ENCODE measurements at places on chromosomes 16 and 17.
A peak's percentile ranks its signal among the peaks of the same experiment; 100 is the strongest.

- no peak overlapping the region for H3K4me3 ChIP-seq
- DNase-seq: no peak
- peaks cover 7% of the 10 kb centered on the region for H3K27me3 ChIP-seq
- H3K27ac ChIP-seq: no peak overlapping the region
- no peaks in the 10 kb centered on the region for H3K36me3 ChIP-seq
- H3K4me1 ChIP-seq: no peaks in the 10 kb centered on the region
Observed at GRCh38 chr16:1026057-1026783, 44.6 kb downstream of the SOX8 start.

DNA sequence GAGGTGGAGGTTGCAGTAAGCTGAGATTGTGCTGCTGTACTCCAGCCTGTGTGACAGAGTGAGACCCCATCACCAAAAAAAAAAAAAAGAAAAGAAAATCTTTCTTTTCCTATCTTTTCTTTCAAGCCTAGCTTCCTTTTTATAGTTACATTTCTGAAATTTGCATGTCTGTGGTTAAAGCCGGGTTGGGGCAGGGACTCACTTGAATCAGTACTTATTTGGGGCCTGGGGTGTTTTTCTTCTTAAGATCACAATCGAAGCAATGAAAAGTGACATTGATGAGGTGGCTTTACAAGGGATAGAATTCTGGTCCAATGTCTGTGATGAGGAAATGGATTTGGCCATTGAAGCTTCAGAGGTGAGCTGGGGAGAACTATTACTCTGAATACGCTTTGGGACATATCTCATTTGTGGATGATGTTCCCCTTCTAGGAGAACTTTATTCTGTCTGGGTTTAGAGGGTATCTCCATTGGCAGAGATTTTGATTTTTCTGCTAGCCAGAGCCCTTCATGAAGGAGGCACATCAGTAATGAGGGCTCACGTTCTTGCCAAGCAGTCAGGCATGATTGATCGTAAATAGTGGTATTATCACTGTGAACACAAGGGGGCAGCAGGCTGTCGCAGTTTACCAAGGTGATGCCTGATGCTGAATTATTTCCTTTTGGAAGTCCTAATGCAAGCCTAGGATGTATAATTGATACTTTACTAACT is 14.3 kb downstream of the KPNB1 start:
- H3K36me3 ChIP-seq: peaks cover 73% of the 10 kb centered on the region
- DNase-seq: peak; percentile 71
- H3K27ac ChIP-seq: peak overlapping the region; percentile 80
- H3K4me3 ChIP-seq: no peak overlapping the region
- peaks cover 31% of the 10 kb centered on the region for H3K4me1 ChIP-seq

- H3K4me1 ChIP-seq: peaks cover 5% of the 10 kb centered on the region
- no peaks in the 10 kb centered on the region for H3K36me3 ChIP-seq
- H3K27ac ChIP-seq: no peak overlapping the region
- no peak overlapping the region for H3K4me3 ChIP-seq
Observed at GRCh38 chr17:82000803-82001570, 21.7 kb downstream of the CENPX start.

DNA sequence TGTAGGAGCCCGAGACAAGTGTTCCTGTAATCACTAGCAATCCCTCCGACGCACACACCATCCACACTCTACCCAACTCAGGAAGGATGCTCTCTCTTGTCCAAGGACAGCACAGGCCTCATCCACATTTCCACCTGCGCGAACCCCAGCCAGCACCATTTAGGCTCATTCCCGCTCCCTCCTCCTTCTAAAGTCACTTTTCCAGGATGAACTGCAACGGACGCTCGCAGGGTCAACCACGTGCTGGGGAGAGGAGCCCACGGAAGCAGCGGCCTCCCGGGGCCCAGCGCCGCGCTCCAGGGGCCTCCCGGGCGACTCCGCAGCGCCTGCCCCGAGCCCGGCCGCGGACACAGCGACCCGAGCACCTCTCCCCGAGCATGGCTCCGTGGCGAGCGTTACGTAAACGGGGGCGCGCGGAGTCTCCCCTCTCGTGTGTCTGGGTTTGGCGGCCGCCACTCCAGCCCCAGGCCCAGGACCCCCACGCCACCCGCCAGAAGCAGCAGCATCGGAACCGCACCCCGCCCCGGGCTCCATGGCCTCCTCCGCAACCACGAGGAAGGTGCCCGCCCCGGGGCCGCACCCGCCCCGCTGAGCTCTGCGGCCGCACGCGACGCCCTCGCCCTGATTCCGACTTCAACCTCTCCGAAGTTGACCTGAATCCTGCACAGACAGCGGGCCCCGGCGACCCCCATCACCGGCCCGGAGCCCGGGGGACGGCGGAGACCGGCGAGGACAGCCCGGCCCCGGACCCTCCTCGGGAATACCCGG is 668 bp downstream of the USP36 start:
- no peaks in the 10 kb centered on the region for H3K27me3 ChIP-seq
- peaks cover 46% of the 10 kb centered on the region for H3K4me1 ChIP-seq
- peak overlapping the region; percentile 84 for H3K4me3 ChIP-seq
- peak; percentile 59 for DNase-seq
- peaks cover 37% of the 10 kb centered on the region for H3K36me3 ChIP-seq

DNA sequence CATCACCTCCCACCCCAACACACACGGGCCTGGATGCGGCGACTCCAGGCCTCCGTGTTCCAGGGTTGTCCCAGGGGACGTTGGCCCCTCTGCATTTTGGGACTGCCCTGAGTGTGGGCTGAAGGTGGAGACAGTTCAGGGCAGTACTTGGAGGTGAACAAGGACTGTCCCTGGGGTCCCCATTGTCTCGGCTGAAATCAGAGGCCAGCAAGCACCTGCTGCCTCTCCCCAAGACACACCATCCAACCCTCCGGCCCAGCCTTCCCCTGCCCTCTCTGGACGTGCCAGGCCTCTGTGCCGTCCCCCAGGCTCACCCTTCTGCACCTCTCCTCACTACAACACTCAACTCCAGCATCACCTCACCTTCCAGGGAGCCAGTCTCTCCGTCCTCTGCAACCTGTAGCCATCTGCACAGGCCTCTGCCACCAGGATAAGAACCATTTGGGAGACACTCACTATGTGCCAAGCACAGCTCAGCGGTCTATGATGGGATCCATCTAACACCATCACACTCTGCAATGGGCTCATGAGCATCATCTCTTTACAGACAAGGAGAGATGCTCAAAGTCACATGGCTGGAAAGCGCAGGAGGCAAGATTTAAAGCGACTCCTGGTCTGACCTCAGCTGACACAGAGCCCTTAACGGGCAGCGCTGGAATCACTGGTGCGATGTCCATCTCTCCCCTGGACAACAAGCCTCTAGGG is 104.5 kb upstream of the SEC14L1 start:
- DNase-seq: no peak
- no peak overlapping the region for H3K27ac ChIP-seq
- no peak overlapping the region for H3K4me3 ChIP-seq

DNA sequence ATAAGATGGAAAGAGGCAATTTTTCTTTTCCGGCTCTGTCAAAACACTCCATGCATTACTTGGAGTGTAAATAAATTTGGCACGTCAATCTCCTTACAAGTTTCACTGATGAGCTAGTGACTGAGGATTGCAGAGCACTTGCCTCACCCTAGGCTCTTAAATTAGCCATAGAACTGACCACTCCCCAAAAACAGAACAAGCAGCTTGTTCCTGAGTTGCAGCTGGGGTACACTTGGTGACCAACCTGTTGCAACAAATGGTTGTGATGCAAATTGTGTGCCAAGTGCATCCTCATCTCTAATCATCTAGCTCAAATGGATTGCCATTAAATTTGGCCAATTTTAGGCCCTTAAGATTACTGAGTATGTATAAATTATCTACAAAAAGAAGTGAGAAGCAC is 67.0 kb downstream of the CACNG1 start:
- peaks cover 50% of the 10 kb centered on the region for H3K36me3 ChIP-seq
- no peaks in the 10 kb centered on the region for H3K27me3 ChIP-seq
- H3K27ac ChIP-seq: no peak overlapping the region
- DNase-seq: no peak
- no peak overlapping the region for H3K4me3 ChIP-seq

GRCh38 chr17:8140065-8141029 is 11.9 kb downstream of the PER1 start:
- no peak for DNase-seq
- peaks cover 2% of the 10 kb centered on the region for H3K4me1 ChIP-seq
- peaks cover 1% of the 10 kb centered on the region for H3K27me3 ChIP-seq
- no peak overlapping the region for H3K4me3 ChIP-seq
- H3K36me3 ChIP-seq: peaks cover 19% of the 10 kb centered on the region

GRCh38 chr17:13582776-13583547 is 18.8 kb downstream of the HS3ST3A1 start:
- no peak overlapping the region for H3K4me3 ChIP-seq
- H3K4me1 ChIP-seq: no peaks in the 10 kb centered on the region
- H3K36me3 ChIP-seq: no peaks in the 10 kb centered on the region
- peaks cover 3% of the 10 kb centered on the region for H3K27me3 ChIP-seq

- H3K27ac ChIP-seq: no peak overlapping the region
- H3K36me3 ChIP-seq: no peaks in the 10 kb centered on the region
- H3K4me1 ChIP-seq: peaks cover 63% of the 10 kb centered on the region
- peaks cover 91% of the 10 kb centered on the region for H3K27me3 ChIP-seq
- DNase-seq: no peak
- peak overlapping the region; percentile 47 for H3K4me3 ChIP-seq
Observed at GRCh38 chr17:36933512-36934143, 3.6 kb upstream of the LHX1 start.

- H3K27me3 ChIP-seq: no peaks in the 10 kb centered on the region
- H3K4me1 ChIP-seq: no peaks in the 10 kb centered on the region
- H3K36me3 ChIP-seq: no peaks in the 10 kb centered on the region
- no peak for DNase-seq
- H3K27ac ChIP-seq: no peak overlapping the region
Observed at GRCh38 chr17:11293480-11293879, 52.5 kb downstream of the SHISA6 start.

DNA sequence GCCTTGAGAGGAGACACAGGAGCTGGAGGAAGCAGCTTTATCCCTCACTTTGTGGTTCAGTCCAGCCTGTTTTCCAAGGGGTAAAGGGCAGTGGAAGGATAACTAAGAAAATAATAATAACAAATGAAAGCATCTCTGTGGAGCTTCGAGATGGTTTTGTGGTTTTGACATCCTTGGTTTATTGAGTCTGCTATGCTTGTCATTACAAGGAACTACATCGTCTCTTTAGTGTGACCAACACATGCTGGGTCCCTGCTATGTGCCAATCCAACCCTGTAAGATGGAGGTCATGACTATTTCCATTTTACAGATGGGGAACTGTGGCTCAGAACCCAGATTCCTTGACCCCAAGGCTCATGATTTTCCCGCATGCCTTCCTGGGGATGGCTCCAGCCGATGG is 124.8 kb downstream of the MRM1 start:
- H3K36me3 ChIP-seq: no peaks in the 10 kb centered on the region
- H3K27me3 ChIP-seq: no peaks in the 10 kb centered on the region
- no peak overlapping the region for H3K4me3 ChIP-seq
- DNase-seq: no peak

DNA sequence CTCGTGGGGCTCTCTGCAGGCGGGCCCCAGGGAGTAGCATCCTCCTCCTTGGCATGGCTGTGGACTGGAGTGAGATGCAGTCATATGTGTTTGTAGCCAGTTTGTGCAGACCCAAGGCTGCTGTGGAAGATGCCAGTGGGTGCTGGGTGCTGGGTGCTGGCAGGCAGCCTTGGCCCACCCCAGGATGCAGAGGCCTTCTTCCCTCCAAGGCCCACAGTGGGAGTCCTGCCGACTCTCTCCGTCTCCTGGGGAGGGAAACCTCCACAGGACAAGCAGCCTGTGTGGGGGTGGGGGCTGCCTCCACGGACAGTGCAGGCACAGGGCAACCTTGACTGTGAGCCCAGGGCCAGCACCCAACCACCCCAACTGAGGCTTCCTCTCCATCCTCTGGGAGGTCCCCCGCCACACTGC is 13.8 kb upstream of the TMEM92 start:
- peaks cover 10% of the 10 kb centered on the region for H3K27me3 ChIP-seq
- H3K4me3 ChIP-seq: no peak overlapping the region
- no peak overlapping the region for H3K27ac ChIP-seq
- H3K36me3 ChIP-seq: no peaks in the 10 kb centered on the region
- H3K4me1 ChIP-seq: no peaks in the 10 kb centered on the region

GRCh38 chr17:78925662-78926555 is 722 bp upstream of the TIMP2 start:
- H3K4me3 ChIP-seq: no peak overlapping the region
- H3K27ac ChIP-seq: no peak overlapping the region
- H3K4me1 ChIP-seq: peaks cover 10% of the 10 kb centered on the region
- DNase-seq: no peak

GRCh38 chr17:40177275-40177874 is at the start of gene RAPGEFL1:
RAPGEFL1 (plus strand) TSS chr17:40177470; CDS start chr17:40177862, 392 bp downstream.
- H3K4me3 ChIP-seq: peak within 1 kb of the TSS; percentile 34
- DNase-seq: peak; percentile 93
- H3K4me1 ChIP-seq: peaks cover 7% of the 10 kb centered on the region
- peaks cover 13% of the 10 kb centered on the region for H3K36me3 ChIP-seq
- H3K27ac ChIP-seq: no peak within 1 kb of the TSS

DNA sequence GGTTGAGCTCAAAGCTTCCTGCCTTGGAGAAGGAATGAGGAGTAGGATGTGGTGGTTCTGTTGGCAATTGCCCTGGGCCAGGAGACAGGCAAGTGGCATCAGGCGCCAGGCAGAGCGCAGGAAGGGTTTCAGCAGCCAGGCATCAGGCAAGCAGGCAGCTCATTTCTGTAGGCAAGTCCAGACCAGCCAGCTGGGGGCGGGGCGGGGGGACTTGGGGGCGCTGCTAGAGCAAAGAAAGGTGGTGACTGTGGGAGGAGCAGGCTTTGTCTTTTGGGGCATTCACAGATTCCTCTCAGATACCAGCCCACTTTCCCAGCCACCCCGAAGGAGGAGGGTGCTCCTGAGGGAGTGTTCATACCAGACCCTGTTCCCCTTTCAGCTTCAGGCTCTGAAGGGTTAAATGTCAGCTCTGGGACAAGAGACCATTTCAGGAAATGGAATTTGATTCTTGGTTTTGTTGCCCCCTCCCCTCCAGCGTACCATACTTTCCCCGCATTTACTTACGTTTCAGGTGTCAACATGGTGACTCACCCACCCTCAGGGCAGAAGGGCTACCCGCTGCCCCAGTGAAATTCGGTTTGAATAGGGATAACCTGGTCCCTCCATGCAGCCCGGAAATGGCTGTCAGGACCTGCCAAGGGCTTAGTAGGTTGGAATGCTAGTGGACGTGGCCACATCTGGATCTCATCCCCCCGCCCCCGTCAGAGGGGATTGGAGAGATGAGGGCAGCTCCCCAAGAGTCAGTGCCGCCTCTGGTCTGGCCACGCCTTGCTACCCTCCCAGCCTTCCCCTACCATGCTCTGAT is 13.2 kb downstream of the NGFR start:
- H3K4me1 ChIP-seq: no peaks in the 10 kb centered on the region
- no peaks in the 10 kb centered on the region for H3K36me3 ChIP-seq
- H3K27ac ChIP-seq: no peak overlapping the region

Measured in activated CD4-positive, alpha-beta memory T cell treated with anti-CD3 and anti-CD28 coated beads for 36 hours (primary cell).